ENCODE measurements at places on chromosomes 5 and 9. TPM values are rescaled to one million over a fixed set of nuclear protein-coding genes. Genes with fewer than 3 reads are reported as not detected.

Gene HSPB3
- total RNA-seq, result 8.0 TPM

DNA sequence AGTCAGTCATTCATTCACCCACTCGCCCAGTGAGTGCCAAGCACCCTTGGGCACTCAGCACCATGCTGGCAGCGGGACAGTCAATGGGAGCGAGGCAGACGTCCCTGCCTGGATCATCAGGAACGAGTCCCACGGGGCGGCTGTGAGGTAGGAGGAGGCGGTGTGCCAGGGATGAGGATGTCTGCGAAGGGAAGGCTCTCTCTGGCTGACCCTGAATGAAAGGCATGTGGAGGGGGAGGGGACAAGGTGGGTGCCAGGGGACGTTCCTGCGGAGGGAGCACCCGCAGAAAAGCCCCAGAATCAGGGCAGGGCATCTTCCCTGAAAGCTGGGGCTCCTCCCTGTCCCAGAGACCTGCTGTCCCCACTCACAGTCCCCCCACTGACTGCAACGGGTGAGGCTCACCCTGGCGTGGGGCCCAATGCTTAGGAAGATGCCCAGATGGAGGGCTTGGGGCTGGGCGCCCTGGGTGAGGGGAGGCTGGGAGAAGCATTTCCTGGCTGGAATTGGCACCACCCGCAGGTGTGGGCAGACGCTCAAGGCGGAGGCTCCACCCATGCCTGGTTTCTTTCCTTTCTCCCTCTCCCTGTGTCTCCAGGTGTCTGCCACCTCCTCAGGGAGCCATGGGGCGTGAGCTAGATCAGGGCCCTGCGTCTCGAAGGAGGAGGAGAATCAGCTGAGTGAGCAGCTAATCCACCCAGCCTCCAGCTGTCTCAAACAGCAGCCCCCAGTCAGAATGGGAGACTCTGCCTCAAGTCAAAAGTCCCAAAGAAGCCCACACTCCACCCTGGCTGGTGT lies 179.0 kb upstream of the PPP1R26 start:
- H3K4me1 ChIP-seq, result no peaks in the 10 kb centered on the region
- H3K4me3 ChIP-seq, result no peak overlapping the region
- peaks cover 6% of the 10 kb centered on the region for H3K27me3 ChIP-seq
- DNase-seq, result no peak
- peaks cover 13% of the 10 kb centered on the region for H3K36me3 ChIP-seq
- no peak overlapping the region for H3K27ac ChIP-seq

DNA sequence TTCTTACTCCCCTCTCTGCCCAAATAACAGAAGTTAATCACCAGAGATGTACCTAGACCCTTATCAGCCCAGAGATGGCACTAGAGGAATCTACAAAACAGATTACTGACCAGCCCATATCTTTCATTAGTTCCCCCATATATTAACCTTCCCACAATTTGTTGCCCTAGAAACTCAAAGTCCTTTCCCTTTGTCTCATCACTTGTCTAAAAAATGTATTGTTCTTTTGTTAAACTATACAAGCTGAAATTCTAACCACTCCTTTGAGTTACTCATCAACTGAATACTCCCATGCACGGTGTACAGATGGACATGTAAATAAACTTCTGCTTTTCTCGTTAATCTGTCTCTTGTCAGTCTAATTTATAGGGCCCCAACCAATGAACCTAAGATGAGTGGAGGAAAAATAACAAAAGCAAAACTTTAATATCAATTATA lies 130.9 kb downstream of the CCDC192 start:
- H3K27ac ChIP-seq, result no peak overlapping the region
- peaks cover 9% of the 10 kb centered on the region for H3K27me3 ChIP-seq
- no peak overlapping the region for H3K4me3 ChIP-seq
- DNase-seq, result no peak
- H3K36me3 ChIP-seq, result no peaks in the 10 kb centered on the region

DNA sequence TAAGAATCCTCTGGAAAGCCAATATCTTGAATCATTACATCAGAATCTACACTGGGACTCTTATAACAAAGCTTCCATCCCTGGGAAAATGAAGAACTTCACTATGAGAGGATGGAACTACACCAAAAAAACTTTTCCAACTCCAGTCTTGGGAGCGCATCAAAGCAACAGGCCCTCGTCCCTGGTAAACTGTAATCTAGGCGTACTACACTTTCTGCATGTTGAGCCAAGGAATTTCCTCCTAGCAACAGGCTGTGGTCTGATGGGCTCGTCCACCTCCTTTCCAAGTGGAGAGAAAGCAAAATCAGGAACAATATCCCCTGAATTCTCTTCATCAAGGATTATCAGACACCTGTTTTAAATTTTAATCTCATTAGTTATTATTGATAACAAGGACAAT lies 94.1 kb downstream of the NFIB start:
- no peak overlapping the region for H3K27ac ChIP-seq
- H3K27me3 ChIP-seq, result no peaks in the 10 kb centered on the region

GRCh38 chr5:1704676-1705075 lies 95.0 kb downstream of the MRPL36 start:
- H3K27ac ChIP-seq, result no peak overlapping the region
- no peak overlapping the region for H3K4me3 ChIP-seq
- peaks cover 39% of the 10 kb centered on the region for H3K27me3 ChIP-seq
- no peaks in the 10 kb centered on the region for H3K36me3 ChIP-seq
- no peaks in the 10 kb centered on the region for H3K4me1 ChIP-seq

All from HFFc6 (cell line).